ENCODE measurements at places on chromosomes 6 and 20. TPM values are rescaled to one million over a fixed set of nuclear protein-coding genes. Genes with fewer than 3 reads are reported as not detected.

ANKEF1 gene
- 4.8 TPM for total RNA-seq

UBE2C gene
- 48.1 TPM for total RNA-seq

- no peak for DNase-seq
Measured at GRCh38 chr20:8953300-8953699, 115.6 kb upstream of the PLCB4 start.

DNA sequence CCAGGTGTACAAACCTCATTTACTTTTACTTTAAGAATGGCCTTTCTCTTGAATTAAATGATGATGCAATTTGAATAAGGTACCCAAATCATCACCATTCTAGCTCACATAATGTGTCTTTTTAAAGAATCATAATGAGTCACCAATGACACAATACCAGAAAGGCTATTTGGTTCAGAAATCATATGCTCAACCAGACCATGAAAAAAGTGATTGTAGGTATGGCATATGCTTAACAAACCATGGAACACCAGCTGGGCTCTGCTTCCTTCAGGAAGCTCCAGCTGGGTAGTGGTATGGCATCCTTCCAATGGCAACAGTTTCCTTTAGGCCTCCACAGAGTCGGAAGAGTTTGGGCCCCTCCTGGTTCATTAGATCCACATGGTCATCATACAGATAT, 128.2 kb downstream of the FRK start:
- DNase-seq, result no peak

DNA sequence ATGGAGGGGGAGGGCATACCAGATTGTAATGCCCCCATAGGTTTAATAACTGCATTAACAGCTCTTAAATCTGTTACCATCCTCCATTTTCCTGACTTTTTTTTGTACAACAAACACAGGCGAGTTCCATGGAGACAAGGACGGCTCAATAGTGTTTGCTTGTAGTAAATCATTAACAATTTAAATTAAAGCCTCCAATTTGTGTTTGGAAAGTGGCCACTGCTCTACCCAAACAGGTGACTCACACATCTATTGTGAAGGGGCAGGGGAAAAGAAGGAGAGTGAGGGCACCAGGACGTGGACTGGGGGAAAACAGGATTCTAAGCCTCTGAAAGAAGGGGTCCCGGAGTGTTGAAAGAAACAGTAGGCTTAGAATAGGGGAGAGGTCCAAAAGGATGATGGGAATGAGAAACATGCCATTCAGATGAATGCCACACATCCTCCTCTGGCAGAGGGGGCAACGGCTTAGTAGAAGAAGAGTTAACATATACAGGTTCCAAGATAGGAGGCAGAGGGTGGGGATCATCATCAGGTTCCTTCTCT, 6.9 kb downstream of the GLYATL3 start:
- DNase-seq, result no peak

GRCh38 chr6:151239603-151240035, at the start of gene AKAP12:
TSS of gene AKAP12 (plus strand) at chr6:151239967. CDS start at chr6:151240563, 596 bp downstream.
- DNase-seq, result peak; percentile 59

DNA sequence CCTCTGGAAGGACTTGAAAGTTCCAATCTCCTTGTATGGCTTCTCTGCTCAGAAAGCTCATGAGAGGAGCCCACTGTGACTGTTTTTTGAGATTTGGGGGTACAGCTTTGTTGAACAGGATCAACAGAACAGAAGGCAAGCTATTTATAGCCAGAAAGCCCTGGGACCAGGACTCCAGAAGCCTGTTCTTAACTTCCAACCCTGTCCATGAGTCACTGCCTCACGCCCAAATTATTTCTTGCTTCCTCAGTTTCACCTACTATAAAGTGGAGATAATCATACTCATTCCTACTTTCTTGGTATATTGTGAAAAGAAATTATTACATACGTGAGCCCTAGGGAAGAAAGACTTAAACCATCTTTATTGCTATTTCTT, 100.9 kb upstream of the MARCKS start:
- no peak for DNase-seq

DNA sequence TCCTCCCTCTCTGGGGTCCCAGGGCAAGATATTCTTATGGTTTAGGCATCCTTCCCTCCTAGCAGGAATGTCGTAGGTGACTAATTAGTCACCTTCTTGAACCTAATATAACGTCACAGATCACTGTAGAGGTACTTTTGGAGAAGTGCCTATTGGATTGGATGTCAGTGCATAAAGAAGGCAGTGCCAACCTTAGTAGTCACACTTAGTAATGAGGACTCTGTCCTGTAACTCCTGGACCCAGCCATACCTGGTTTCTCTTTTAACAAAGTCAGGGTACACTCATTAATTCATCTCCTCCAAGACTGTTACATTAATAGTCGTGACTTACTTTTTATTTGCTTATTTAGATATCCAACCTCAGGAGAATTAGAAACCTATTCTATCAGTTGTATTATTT, 20.0 kb downstream of the VTA1 start:
- no peak for DNase-seq
